Fibroblast of skin of right quadriceps (primary cell): ENCODE measurements at places on chromosomes 4 and X.

DNA sequence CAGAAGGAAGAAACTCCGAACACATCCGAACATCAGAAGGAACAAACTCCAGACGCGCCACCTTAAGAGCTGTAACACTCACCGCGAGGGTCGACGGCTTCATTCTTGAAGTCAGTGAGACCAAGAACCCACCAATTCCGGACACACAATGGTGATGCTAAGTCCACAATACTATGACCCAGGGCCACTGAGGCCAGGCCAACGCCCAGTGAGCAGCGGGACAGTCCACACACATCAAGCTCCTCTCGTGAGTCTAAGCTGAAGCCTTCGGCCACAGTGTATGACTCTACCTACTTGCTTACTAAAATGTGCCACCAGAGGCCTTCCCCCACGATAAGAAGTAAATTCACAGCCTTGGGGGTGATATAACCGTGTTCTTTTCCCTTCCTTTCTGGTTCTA, 10.2 kb upstream of the CDKN2AIP start:
- no peak for DNase-seq

DNA sequence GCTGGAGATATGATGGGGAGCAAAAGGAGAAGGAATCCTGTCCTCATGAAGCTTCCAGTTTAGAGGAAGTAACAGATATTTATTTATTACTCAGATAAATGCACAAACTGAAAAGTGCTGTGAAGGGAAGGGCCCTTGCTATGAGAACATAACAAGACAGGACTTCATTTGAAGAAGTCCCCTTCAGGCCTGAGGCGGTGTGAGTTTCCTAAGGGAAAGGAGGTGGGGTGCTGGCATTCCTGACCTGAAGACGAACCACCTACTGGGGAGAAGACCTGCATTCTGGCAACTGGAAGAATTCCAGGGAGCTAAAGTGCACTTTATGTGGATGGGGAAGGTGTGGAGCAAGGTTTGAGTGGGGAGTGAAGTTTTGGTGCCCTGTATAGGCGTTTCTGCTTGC, 15.9 kb upstream of the SPARCL1 start:
- DNase-seq = no peak

- peak; percentile 62 for DNase-seq
Observed at GRCh38 chrX:13144927-13145655, 100.7 kb upstream of the FAM9C start.

- peak; percentile 98 for DNase-seq
Observed at GRCh38 chr4:156946516-156947424, 24.8 kb downstream of the PDGFC start.

- peak; percentile 31 for DNase-seq
Observed at GRCh38 chr4:25223802-25224375, 9.9 kb upstream of the PI4K2B start.

GRCh38 chr4:110139815-110140214, 58.6 kb downstream of the ELOVL6 start:
- DNase-seq = no peak

DNA sequence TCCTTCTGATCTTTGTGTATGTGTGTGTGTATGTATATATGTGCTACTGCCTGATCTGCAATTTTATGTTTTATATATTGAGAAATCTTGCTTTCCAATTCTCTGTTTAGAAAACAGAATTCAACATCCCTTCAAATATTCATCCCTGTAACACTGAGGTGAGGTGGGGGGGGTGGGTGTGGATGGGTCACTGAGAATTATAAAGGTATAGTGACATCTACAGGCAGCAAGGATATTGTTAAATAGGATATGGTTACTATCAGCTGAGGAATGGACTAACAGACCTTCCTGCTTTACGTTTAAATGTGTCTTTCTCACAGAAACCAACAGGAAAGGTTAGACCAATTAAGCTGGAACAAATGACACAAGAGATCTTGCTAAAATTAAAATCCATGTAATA, 19.0 kb upstream of the MAGEB2 start:
- peak; percentile 1 for DNase-seq

- peak; percentile 36 for DNase-seq
Observed at GRCh38 chr4:174490451-174490961, 31.8 kb downstream of the HPGD start.

- DNase-seq = no peak
Observed at GRCh38 chrX:153779891-153780677, 757 bp upstream of the SRPK3 start.

GRCh38 chr4:98670186-98670585, 11.8 kb upstream of the TSPAN5 start:
- no peak for DNase-seq

DNA sequence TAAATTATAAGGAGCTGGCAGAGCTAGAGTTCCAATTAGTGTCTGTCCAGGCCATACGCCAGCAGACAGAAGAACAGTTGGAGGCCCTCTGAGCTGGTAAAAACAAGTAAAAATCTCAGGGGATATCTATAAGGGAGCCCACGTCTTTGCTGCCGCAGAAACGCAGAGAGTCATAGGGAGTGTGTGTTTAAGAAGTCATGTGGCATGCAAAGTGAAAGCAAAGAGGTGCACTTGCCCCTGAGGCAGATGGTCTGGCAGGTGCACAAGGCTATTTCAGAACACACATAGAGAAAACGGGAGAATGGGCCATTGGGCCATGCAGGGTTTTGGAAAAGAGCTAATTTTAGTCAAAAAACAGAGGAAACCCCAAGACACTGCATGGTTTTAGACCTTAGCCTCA, 92.7 kb downstream of the NAP1L3 start:
- DNase-seq = no peak

DNA sequence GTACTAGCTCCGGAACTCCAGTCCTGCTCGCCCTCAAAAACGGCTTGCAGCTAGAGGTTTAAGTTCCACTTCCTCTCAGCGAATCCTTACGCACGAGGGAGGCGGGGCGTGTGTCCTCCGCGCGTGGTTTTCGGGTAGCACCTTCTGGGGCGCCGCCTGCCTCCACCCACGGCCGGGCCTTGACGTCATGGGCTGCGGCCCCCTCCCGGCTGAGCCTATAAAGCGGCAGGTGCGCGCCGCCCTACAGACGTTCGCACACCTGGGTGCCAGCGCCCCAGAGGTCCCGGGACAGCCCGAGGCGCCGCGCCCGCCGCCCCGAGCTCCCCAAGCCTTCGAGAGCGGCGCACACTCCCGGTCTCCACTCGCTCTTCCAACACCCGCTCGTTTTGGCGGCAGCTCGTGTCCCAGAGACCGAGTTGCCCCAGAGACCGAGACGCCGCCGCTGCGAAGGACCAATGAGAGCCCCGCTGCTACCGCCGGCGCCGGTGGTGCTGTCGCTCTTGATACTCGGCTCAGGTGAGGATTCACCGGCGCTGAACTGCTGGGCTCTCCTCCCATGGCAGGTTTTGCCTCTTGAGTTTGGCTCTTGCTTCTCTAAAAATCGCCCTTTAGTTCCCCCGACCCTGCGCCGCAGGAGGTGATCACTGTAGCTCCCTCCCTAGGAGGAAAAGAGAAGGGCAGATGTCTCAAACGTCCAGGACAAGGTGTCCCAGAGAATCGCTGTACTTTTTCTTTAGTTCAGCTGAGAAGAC, at the start of gene AREG:
Gene AREG, plus strand, starts transcription at position 246 of the 752 bp plus-strand sequence. Its CDS starts 210 bp downstream, at position 456.
- DNase-seq = peak; percentile 30

- no peak for DNase-seq
Observed at GRCh38 chr4:1985294-1985693, 23.5 kb downstream of the NELFA start.

GRCh38 chr4:16692961-16693506, 205.4 kb downstream of the LDB2 start:
- peak; percentile 23 for DNase-seq

DNA sequence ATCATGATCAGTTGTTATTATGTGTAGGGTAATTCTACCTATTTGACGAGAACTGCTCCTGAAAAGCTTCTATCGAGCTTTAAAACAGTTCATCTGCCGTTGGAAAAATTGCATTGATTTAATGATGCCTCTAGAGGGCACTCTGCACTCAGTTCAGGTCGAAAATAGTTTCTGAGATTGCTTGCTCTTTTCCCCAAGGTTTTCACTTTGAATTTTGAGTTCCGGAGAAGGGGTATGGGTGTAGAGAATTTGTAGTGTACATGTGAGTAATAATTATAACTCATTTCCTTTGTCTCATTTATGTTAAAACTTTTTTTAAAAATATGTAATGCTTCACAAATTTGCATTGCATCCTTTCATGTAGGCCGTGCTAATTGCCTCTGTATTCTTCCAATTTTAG, 28.4 kb upstream of the TNIP3 start:
- peak; percentile 52 for DNase-seq

- no peak for DNase-seq
Observed at GRCh38 chrX:103584596-103584995, 719 bp upstream of the TCEAL4 start.

- peak; percentile 44 for DNase-seq
Observed at GRCh38 chrX:106999002-106999975, 723 bp downstream of the MORC4 start.

DNA sequence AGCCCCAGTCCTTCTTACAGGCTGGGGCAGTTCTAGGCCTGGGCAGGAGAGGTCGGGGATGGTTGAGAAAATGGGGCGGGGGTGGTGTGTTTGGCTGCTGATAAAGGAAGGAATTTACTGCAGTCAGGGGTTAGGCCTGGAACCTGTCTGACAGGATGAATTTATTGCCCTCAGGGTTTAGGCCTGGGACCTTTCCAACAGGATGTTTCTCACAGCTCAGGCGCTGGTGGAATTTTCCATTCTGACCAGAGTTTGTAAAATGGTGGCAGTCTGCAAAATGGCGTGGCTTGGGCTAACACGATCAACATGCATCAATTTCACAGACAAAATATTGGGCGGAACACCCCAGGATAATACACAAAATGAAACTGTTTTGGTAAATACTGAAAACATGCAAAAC, 83.5 kb upstream of the SPIN4 start:
- DNase-seq = peak; percentile 2

DNA sequence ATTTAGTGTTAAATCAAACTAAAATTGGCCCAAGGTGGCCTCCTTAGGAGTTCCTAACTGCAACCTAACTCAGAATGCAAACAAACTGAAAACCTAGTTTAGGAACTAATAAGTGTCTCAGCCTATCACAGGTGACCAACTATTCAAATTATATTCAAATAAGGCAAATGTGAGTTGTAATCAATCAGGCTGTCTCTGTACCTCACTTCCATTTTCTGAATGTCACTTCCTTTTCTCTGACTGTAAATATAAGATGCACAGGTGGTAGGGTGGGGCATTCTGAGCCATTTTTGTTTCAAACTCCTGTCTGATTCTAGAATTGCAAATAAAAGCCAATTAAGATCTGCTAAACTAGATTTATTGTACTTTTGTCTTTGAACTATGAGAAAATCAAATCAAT, 401.5 kb downstream of the PPP3CA start:
- no peak for DNase-seq

DNA sequence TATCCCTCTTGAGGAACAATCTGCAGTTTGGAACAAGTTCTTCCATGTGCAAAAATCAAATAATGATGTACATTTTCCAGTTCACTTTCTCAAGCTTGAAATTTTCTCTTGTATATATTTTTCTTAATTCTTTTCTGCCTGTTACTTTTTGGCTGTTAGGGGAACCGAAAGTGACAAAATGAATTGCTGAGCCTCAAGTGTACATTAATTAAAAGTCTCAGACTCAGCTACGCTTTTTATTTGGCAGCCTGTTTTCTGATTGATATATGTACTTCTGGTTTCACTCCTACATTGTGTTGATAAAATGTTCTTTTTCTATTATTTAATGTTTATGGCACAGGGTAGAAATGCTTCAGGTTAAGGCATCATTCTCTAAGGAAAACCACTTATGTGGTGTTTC, 999.5 kb downstream of the PDHA2 start:
- no peak for DNase-seq

DNA sequence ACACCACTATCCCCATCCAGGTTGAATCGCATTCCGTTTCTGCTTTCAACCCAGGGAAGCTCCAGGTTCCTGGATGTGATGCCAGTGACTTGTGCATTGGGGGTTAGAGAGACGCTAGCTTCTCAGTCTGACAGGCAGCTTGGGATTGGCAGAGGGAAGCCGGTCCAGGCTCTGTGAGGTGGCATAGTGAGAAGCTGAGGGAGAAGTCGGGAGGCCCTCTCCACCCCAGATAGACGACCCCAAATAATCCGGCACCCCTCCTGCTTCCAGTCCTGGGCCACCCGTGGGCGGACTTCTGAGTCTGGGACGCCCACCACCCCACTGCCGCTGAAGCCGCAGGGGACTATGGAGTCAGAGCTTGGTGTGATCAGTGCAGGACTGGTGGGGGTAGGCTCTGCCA, 7.4 kb downstream of the MAGEA4 start:
- DNase-seq = no peak

GRCh38 chrX:131216828-131217227, 72.3 kb downstream of the IGSF1 start:
- no peak for DNase-seq

DNA sequence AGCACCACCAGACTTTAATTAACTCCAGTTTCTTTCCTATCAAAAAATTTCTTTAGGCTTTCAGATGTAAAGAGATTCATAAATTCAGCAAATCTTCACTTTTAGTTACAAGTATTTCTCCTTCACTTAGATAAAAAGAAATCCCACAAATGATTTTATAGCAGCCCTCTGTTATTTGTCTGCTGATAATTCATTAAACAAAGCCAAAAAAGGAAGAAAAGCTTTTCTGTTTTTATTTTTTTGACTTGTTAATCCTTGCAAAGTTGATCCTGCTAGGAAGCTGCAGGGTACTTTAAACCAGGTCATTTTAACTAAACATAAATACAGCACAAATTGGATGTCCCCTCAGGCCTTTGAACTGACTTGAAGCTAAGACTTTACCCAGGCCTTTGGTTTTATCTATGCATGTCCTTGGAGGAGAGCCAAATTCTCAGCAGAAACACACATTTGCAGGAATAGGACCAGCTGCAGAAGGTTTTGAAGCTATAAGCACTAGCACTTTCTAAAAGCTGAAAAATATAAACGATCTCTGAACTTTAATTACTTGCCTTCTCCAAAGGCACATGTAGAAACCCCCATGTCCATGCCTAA, 57.5 kb downstream of the PCDH18 start:
- peak; percentile 32 for DNase-seq

- DNase-seq = peak; percentile 70
Observed at GRCh38 chr4:24419181-24420034, 164.9 kb downstream of the DHX15 start.

GRCh38 chr4:63787326-63787725, 621.9 kb downstream of the TECRL start:
- DNase-seq = no peak

- no peak for DNase-seq
Observed at GRCh38 chrX:121356850-121357171, 309.4 kb downstream of the GLUD2 start.

DNA sequence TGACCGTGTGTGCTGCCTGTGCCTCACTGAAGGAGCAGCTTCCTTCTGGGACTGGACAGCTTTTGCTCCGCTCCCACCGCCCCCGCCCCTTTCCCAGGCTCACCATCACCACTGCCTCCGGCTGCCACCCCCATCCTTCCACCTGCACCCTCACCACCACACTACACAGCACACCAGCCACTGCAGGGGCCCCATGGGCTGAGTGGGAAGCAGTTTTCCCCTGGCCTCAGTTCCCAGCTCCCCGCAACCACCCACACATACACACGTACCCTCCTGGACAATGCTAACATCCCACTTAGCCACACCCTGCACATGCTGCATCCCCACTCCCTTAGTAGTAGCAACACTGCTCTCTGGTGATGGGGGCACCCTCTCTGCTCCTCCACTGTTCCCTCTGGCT, 29.6 kb upstream of the COX18 start:
- DNase-seq = no peak
